Brain (organoid and tissue), 16 donors: ENCODE measurements at places on chromosomes 7 and 10.

- DNase-seq = no peak
These were observed 158.5 kb upstream of the AUTS2 start for GRCh38 chr7:69439636-69440325.

GRCh38 chr10:32367793-32368453, 21.0 kb upstream of the EPC1 start:
- DNase-seq = peak; percentile 63

DNA sequence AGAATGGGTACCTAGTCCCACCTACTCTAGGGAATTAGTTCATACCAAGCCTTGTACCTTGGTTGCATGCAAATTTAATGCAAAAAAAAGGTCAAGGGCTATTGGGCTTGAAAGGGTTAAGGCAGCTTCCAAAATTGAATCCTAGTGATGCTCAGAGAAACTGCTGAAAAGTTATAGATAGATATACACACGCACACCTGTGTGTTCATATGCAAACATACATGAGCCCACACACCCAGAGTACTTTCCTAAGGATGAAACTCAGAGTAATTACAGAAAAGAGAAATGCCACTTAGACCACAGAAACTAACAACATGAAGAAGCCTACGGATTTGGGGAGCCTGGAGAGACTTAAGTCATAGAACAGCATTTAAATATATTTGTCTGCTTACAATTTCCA, 1.5 kb downstream of the SLC25A13 start:
- no peak for DNase-seq

GRCh38 chr10:122280156-122280555, 9.1 kb downstream of the BTBD16 start:
- DNase-seq = no peak

GRCh38 chr7:25259487-25260243, 31.4 kb upstream of the NPVF start:
- peak; percentile 94 for DNase-seq

GRCh38 chr7:43454936-43455518, 127.9 kb upstream of the STK17A start:
- DNase-seq = peak; percentile 58

DNA sequence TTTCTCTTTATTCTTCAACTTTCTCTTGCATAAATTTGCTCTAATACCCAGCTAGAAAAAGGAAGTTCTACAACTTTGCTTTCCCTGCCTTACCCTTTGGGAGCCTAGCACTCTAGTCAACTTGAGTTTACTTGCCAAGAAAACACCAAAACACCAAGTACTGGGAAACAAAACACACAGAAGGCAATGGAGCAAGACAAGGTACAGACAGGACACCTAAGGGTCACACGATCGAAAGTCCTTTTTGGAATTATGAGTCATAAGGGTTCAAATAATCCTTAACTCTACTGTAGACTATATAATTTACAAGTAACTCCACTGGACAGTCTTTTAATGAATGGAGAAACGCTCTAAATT, 42.6 kb upstream of the ANAPC16 start:
- DNase-seq = no peak

DNA sequence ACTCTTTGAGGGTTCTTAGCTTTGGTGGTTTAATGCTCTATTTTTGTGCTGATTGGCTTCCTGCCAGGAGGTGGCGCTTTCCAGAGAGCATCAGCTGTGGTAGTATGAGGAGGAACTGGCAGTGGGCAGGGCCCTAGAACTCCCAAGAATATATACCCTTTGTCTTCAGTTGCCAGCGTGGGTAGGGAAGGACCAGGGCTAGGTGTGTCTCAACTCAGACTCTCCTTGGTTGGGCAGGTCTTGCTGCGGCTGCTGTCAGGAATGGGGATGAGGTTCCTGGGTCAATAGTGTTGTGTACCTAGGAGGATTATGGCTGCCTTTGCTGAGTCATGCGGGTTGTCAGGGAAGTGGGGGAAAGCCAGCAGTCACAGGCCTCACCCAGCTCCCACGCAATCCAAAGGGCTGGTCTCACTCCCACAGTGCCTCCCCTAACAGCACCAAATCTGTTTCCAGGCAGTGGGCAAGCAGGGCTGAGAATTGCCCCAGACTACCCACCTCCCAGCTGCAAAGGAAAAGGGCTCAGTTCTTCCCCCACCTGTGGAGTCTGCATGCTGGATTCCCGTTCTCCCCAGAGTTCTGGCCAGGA, 191.5 kb downstream of the PHTF2 start:
- no peak for DNase-seq

GRCh38 chr10:86671985-86672710, 3.8 kb downstream of the LDB3 start:
- no peak for DNase-seq

GRCh38 chr10:84254552-84255478, 10.0 kb downstream of the RGR start:
- DNase-seq = no peak

DNA sequence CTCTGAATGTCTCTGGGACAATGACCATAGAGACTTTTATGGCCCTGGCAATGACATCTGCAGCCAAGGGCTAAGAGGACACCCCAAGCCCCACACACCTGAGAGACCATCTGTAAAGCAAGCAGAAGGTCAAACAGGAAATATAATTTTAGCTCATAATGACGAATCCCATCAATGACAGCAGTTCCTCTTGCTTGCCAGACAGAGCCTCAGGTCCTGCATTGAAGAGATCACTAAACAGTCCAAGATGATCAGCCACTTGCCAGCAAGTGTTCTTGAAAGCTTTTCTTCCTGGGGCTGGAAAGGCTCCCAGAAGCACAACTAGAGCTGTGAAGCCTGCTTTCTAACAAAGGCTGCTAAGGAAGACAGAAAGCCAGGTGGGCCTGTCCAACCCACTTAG, 993.7 kb upstream of the AUTS2 start:
- DNase-seq = peak; percentile 45

DNA sequence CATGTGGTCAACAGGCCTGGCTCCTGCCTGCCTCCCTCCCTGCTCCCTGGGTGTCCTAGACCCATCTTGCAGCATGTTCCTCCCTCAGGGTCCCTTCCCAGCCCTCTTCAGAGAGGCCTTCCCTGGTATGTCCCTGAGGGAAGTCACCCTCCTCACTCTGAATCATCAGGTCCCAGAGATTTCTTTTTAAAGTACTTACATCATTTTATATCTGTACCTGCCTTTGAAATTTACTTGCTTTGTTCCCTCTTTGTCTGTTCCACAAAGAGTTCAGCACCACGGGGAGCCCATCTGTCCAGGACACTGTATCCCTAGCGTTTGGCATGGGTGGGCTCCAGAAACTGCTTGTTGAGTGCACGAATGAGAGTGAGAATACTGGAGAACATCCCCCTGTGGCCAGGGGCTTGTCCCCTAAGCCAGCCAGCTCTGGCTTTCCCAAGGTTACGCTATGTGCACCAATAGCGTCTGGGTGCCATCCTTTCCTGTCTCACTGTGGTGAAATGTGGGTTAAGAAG, 50.6 kb upstream of the IGFBP3 start:
- DNase-seq = no peak

DNA sequence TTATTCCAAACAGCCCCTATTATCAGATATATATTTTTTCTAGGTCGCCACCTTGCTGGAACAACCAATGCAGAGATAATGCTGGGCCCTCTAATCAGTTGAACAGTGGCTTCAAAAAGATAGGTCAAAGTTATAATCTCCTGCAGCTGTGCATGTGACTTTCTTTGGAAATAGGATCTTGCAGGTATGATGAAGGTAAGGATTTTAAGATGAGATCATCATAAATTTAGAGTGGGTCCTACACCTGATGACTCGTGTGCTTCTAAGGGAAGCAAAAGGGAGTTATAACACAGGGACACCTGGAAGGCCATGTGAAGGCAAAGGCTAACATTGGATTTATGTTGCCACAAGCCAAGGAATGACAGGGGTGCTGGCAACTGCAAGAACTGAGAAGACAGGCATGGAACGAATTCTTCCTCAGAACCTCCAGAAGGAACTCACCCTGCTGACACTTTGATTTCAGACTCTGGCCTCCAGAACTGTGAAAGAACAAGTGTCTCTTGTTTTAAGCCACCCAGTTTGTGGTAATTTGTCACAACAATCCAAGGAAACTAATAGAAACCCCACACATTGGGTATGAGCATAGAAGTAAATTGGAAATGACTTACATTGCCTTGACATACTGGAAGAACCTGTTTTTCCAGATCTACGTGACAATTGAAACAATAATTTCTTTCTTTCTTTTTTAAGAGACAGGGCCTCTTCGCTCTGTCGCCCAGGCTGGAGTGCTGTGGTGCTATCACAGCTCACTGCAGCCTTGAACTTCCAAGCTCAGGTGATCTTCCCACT, 34.4 kb downstream of the CCDC71L start:
- no peak for DNase-seq

DNA sequence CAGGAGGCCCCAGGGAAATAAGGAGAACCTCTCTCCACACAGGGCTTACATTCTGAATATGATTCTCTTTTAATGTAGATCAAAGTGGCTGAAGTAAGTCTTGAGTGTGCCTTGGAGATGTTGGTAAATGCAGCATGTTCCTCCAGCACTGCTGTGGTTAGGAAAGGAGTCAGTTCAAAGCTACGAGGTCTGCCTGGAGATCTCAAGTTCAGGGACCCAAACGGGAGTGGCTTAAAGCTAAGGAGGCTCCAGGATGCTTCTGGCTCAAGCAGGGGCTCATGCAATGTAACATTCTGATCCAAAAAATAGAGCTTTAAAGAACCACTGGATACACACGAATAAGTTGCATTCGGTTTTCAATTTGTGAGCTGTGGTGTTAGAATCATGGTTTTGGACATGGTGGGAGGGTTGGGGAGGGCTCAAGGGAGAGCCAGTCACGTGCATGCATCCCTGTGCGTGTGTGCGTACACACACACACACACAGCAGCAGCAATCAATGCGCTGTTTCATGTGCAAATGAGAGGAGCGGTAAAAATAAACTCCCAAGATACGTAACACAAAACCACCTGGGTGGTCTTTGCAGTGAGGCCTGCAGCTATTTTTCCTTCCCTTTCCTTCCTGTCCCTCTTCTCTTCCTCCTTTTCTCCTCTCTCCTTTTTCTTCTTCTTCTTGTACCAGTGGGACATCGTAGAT, 70.5 kb downstream of the AOAH start:
- no peak for DNase-seq

DNA sequence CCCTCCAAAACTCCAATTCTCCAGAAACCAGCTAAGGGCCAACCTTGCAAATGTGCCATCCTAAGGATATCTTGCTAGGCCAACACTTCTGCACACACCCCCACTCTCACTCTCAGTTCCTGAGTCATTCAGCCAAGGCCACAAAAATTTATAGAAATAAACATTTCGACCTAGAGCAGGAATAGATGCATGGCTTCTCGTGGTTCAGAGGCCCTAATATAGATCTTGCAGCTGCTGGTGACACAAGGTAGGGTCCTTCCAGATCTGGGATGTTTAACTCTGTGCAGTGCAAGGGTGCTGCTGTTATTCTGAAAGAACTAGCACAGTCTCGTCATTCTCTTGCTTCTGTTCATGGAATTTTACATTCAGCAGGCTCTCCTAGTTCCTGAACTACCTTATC, 369.3 kb downstream of the CALN1 start:
- no peak for DNase-seq

- DNase-seq = peak; percentile 42
These were observed 17.0 kb downstream of the PNLIPRP3 start for GRCh38 chr10:116444527-116445142.

- no peak for DNase-seq
These were observed 165.7 kb downstream of the GRID1 start for GRCh38 chr10:86200867-86201266.

DNA sequence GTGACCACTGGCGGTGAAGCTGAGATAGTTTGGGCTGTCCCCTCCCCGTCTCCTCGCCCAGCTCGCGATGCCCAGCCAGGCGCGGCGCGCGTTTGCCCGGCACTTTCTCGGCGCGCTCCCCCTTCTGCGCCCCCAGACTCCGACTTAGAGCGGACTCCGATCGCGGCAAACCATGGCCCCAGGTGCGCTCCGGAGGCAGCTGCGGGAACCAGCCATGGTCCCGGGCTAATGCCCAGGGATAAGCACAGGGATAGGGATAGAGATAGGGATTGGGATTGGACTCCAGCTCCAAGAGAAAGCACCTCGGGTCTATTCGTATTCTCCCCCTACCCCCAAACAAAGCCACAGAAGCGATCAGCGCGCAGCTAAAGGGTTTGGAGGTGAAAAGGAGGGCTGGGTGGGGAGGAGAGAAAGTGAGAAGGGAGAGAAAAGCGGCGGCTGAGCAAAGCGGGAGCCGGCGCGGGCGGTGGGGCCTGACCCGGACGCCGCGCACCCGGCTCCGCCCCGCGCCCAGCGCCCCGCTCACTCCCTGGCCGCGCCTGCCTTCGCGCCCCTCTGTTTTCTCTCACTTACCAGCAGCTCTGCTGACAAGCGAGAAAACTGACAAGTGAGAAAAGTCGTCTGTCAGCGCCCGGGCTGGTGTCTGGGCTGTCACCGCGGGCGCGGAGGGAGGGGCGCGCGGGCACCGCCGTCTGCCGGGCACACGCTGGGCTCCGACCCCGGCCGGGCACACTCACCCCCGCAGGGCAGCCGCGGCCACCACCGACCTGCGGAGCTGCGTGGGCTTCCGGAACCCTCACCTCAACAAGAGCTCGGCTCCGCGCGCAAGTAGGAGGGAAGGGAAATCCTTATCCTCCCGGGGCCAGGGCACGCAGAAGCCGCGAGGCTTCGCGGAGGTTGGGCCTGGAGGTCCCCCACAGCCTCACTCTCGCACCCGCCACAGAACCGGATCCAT, at the start of gene PDE1C:
TSS of gene PDE1C (minus strand) at position 2 of the 955 bp plus-strand sequence.
- peak; percentile 91 for DNase-seq

GRCh38 chr7:44236333-44236728, 35.6 kb downstream of the YKT6 start:
- no peak for DNase-seq

- DNase-seq = no peak
These were observed 275.2 kb downstream of the POU6F2 start for GRCh38 chr7:39252916-39253315.

GRCh38 chr7:28329661-28330363, 82.5 kb upstream of the CREB5 start:
- no peak for DNase-seq

- peak; percentile 93 for DNase-seq
These were observed 56.8 kb upstream of the DGKI start for GRCh38 chr7:137903382-137904169.

DNA sequence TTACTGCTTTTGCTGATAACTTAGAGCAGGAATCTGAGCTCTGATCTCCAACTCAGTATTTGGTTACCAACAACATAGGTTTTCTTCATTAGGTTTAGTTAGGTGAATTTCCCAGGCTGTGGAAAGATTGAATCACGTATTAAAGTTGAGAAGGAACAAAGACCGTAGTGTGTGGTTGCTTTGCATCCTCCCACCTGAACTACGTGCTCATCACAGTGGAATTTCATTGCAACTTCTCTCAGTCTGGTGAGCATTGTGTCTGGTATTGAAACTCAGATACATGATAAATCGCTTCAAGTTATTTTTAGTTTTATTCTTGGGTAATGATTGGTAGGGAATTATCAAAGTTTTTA, 139.4 kb upstream of the AKR1E2 start:
- no peak for DNase-seq

DNA sequence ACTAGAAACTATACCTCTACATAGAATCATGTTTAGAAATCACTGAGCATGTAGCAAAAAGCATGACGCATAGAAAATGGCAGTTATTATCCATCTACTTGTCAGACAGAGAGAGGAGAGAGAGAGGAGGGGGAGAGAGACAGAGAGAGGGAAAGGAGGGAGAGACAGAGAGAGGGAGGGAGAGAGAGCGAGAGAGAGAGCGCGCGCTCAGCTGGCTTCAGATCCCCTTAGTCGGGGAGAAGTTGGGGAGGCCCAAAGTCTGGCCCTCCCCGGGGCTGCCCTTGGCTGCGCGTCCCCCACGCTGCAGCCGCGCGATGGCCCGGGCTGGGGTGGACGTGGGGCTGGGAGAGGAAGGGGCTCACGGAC, 37.0 kb downstream of the CNPY1 start:
- DNase-seq = peak; percentile 81

- DNase-seq = no peak
These were observed 11.5 kb upstream of the PLAU start for GRCh38 chr10:73899423-73899822.
